ENCODE measurements at places on chromosomes 12 and 14.

GRCh38 chr14:65419593-65420252 lies 7.2 kb downstream of the FUT8 start:
- no peak for DNase-seq

GRCh38 chr12:104133866-104134265 lies 4.1 kb downstream of the NFYB start:
- DNase-seq, result no peak

DNA sequence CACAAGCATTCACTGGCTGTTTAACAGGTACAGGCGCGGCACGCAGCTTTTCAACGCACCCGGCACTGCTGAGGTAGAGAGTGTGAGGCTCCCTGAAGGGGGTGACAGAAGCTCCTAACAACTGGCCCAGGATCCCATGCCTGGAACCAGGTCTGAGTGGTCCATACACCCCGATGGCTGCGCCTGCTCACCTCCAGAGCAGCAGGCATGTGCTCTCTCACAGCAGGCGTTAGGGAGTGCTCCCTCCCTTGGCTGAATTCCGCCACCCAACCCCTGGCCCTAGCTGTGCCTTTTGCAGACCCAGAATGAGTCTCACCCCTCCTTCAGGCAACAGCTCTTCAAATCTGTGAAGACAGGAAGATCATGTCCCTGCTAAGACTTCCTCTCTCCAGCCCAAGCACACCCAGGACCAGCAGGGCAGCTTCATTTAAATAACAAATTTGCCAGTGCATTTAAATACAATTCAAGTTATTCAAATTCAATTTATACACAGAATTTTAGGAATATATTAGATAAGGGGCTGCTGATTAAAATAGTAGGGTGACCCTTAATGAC lies 86.0 kb downstream of the SETD3 start:
- no peak for DNase-seq

DNA sequence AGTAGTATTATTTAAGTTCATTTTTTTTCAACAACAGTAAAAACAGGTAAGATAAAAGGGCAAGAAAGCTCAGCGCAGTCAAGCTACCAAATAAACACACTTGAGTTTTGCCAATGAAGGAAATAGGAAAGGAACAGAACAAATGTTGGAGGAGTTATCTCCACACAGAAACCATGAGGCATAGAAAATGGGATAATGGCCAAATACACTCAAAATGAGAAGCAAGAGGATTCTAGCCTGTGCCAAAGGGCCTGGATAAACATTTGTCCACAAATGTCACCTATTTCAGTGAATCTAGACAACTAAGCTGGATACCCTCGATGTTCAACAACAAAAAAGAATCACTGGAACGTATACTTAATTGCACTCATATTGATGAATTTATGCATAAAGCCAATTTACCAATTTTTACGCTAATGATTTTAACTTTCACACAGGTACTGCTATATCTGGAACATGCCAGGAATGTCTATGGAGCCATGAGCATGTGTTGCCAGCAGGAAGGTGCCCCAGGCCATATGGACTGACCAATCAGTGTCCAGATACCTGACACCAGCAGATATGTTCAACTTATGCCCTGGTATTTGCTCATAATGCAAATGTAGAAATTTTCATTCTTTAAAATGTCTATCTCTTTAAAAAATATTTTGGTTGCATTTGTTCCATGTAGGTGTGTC lies 21.1 kb downstream of the ST8SIA1 start:
- DNase-seq, result no peak

DNA sequence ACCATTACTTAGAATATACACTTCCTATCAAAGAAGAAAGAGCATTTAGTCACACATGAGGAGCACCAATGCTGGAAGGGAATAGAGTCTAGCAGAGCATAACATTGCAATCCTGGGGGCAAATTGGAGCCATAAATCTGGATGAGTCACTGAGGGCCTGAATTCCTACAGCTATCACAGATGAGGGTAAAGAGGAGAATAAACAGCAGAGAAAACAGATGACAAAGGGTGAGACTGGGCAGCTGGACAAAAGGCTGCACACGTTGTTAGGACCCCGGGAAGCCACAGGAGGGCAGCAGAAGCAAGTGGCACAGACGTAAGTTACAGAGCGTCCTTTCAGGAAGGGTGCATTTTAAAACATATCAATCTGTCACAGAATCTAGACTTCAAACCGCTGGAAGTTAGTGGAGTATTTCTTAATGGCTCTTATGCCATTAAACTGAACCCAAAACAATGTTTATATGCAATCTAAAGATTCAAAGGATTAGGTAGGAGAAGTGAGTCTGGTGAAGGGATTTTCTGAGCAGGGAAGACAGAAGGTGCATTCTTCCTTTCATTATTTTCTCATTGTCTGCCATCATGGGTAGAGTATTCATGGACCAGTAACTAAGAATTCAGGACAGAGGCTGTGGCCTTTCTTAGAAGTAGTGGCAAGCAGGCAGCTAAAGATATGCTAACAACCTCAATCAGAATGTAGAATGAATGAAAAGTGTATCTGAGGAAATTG lies 159.8 kb upstream of the DAAM1 start:
- DNase-seq, result no peak
